ENCODE measurements at places on chromosomes 6 and 20.

DNA sequence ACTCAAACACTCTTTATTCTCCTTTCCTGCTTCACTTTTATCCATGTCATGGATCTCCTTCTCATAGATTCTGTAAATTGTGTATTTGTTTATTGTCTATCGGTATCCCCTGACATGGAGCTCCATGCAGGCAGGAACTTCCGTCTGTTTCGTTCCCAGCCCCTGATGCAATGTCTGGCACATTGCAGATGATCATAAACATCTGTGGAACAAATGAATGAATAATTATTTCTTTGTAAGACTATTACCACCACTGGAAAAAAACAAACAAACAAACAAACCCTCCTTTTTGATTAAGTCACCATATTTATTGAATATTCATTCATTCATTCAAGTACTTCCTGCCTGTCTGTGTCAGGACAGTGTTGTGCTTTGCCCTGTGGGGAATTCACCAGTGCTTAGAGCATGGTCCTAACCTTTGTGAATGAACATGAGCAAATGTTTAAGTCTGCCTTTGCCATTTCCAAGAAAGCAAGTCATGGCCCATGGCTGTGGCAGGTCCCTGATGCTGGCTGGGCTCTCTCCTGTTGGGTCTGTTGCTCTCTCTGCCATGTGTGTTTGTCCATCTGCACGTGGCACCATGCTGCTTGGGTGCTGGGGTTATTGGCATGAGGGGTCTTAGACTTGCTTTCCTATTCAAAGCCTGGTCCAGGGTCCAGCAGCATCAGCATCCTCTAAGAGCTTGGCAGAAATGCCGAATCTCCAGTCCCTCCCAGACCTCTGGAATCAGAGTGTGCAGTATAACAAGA, 47.5 kb upstream of the NAA20 start:
- no peak for DNase-seq

DNA sequence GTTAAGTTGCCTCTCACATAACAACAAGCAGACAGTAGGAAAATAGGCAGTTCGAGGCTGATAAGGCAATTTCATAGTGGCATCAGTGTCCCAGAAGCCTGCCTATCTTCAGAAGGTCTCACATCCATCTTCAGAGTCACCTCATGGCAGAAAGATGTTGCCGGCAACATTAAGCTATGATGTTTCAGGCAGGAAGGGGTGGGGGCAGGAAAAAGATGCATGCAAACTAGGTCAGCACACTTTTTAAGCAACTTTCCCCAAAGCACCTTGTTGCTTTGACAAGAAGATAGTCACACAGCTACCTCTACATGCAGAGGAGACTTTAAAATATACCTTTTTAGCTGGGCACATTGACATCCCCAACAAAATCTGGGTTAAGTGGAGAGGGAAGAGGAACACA, 43.2 kb upstream of the SMIM8 start:
- DNase-seq, result no peak

GRCh38 chr20:56433880-56434255, 21.8 kb downstream of the CASS4 start:
- peak; percentile 81 for DNase-seq

- DNase-seq, result no peak
These were observed 51.4 kb upstream of the BLCAP start for GRCh38 chr20:37579106-37579505.

- no peak for DNase-seq
These were observed 3.6 kb downstream of the GZF1 start for GRCh38 chr20:23365390-23366165.

DNA sequence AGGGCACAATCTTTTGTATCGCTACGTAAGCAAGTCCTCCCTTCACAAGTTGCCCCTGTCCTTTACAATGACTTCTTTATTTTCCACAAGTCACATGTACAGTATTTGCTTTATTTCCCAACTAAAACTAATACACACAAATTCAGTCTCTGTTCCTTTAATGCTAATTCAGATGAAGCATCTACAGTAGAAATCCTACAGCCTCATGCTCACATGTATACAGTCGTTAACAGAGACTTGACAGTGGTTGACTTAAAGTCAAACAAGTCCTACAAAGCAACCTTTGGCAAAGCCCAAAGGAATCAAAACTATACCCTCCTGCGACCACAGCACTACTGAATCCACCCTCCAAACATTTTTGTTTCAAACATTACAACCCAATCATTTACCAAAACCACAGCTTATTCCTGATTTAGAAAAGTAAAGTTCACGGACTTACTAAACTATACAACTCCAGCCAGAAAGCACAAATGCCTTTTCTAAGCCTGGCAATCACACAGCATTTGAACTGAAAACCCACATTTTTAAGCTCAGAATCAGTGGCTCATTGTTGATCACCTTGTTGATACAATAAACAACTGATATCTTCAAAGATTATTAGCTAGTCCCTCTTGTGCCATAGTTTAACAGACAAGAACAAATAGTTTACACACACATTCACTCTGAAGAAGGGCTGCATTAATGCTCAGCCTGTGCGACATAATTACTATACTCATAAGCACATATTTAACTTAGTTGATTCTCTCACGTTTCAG, 70.9 kb upstream of the NHSL1 start:
- DNase-seq, result peak; percentile 43

- no peak for DNase-seq
These were observed 41.4 kb upstream of the GATA5 start for GRCh38 chr20:62517168-62517567.

DNA sequence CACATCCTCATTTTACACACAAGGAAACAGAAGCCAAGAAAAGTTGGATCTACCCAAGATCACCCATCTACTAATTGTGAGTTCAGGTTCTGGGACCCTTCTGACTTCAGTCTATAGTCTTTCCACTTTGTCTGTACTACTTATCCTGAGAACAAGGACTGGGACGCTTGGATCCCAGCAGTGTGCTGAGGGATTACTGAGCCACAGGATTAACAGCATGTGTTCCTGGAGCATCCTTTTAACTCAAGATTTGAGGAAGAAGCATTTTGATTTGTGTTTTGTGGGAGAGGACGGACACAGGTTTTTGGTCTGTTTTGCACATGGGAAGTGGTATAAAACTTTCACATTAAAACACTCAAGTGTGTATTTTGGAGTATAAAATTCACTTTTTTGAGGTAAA, 4.4 kb downstream of the ENPP4 start:
- DNase-seq, result no peak

DNA sequence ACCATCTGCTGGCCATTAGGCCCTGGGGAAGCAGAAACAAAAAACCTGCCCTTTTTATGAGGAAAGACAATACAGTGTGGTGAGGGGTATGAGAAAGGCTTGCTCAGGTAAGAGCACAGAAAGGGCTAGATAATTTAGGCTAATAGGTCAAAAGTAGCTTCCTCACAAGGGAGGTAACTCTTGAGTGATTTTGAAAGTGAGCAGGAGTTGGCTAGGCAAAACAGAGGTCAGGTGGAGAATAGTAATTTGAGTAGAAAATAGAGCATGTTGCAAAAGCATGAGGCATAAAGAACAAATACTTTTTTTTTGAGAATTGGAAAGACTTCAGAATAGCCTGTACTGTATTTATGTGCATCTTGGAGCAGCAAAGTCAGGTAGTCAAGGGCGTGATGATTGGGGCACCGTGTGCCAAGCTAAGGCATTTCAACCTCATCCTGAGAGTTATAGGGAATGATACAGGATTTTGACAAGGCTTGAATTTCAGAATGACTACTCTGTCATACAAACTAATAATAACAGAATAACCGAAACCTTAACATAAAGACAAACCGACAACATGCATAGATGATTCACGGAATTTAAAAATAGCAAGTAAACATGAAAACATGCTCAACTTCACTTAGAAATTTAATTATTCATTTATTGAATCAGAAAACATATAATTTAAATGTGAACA, 123.0 kb upstream of the ENPP5 start:
- DNase-seq, result no peak

- peak; percentile 37 for DNase-seq
These were observed 149.3 kb downstream of the UTRN start for GRCh38 chr6:144434308-144434990.

- no peak for DNase-seq
These were observed 49.5 kb downstream of the TFAP2D start for GRCh38 chr6:50762798-50763197.

- DNase-seq, result no peak
These were observed 2.2 kb downstream of the PHACTR3 start for GRCh38 chr20:59606566-59606965.

DNA sequence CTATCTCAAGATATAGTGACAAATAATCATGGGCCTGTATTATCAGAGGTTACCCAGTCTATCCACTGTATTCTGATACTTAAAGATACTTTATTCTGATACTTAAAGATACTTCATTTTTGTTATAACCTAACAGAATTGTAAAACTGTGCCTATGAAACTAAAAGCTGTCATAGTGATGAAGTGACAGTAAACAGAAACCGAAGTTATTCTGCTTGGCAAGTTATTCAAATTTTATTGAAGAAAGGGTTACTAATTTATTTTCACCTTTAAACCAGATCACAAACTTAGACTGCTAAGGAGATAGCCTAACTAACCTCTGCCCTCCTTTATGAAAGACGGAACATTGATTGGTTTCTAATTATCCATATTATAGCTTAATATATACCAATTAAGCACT, 604.6 kb upstream of the IMPG1 start:
- DNase-seq, result no peak

- DNase-seq, result no peak
These were observed 186.2 kb upstream of the TNFAIP3 start for GRCh38 chr6:137680705-137681346.

GRCh38 chr20:4455301-4455701, 266.4 kb upstream of the PRND start:
- no peak for DNase-seq

DNA sequence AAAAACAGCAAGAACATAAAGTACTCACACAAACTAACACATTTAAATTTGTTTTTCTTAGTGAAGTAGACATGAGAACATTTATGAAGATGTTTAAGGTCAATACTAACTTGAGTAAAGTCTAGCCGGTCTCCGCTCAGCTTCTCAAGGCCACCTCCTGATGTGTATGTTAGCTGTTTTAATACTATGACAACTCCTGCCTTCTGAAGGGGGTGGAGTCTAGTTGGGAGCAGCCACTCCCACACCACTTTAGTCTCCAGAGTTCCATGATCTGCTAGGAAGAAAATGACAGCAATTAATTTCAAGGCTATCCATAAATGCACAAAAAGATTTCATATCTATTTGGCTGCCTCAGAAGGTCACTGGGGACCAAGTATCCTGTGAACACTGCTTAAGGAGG, at the start of gene GSTA3:
Gene GSTA3 (minus strand): TSS at position 168 of the 400 bp plus-strand sequence. CDS start 3,864 bp downstream, outside the sequence.
- no peak for DNase-seq

GRCh38 chr20:32189691-32190615, 17.6 kb downstream of the PLAGL2 start:
- no peak for DNase-seq
